WTC11 (cell line): ENCODE measurements at places on chromosomes 1 and 21. TPM values are rescaled to one million over a fixed set of nuclear protein-coding genes. Genes with fewer than 3 reads are reported as not detected.

GRCh38 chr1:17141441-17142197 is 22.4 kb upstream of the PADI2 start:
- DNase-seq = no peak

- DNase-seq = no peak
These were observed 30.1 kb downstream of the SZRD1 start for GRCh38 chr1:16397120-16397519.

DNA sequence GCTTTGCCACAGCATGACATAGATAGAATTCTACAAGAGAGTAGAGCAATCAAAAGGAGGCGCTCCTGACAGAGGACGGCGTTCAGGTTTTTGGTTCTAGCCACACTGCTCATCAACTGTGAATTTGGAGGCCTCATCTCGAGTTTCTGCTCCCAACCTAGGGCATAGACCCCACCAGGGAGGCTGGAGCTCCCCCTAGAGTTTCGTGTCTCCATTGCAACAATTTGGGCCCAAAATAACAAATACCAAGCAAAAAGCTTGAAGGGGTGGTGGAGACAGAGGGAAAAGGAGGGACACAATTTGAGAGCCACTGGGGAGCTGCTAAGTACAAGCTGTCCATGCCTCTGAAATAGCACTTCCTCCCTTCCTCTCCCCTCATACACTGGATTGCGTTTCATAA is 297.0 kb downstream of the GPATCH2 start:
- peak; percentile 73 for DNase-seq

Gene SLC22A15
- 3.5 to 4.5 TPM (median 4.3 TPM) in 3 replicates for total RNA-seq

Gene CCDC24
- 12.1 to 20.1 TPM (median 19.2 TPM) in 3 replicates for total RNA-seq

DNA sequence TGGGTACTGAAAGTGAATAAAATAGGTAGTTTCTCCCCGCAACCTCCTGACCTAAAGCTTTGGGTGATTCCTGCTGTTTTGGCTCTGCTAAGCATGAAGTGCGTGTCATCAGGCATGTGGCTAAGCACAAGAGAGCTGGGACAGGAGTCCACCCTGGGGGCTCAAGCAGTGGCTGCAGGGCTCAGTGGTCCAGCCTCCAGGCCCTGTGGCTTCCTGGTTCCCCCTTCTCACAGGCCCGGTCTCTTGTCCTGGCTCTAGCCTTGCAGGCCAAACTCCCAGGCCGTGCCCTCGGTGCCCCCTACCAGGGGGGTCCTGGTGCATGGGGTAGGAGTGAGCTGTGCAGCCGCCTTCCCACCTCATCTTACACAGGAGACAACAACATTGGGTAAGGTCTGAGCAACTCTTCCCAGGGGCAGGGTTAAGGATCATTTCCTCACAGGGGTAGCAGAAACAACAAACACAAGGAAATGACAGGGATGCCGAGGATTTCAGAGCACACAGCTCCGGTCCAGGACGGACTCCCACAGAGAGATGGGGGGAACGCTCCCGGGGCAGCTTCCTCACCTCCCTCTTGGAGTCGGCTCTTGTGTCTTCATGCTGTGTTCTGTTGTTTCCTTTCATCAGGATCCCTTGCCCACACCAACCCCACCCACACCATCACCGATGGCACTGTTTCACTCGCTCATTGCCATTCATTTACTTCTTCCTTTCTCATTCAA is 19.8 kb upstream of the SLC2A1 start:
- DNase-seq = no peak

Gene FOXD2
- total RNA-seq = 0.05 to 0.07 TPM (median 0.05 TPM) in 3 replicates

DNA sequence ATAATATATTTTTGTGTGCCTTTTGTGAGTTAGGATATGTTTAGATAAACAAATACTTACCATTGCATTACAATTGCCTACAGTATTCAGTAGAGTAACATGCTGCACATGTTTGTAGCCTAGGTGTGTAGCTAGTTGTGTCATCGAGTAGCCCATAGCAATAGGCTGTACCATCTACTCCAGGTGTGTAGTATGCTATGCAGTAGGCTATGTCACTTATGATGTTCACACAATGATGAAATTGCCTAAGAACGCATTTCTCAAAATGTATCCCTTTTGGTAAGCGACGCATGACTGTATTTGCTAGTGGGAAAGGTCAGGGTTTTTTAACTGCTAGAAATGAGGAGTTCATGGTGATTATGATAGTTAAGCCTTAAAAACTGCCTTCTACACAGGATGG is 30.0 kb upstream of the B3GALT5 start:
- no peak for DNase-seq

GRCh38 chr1:83545066-83545862 is 453.7 kb downstream of the TTLL7 start:
- no peak for DNase-seq

Gene SERPINC1
- 0.57 to 1.0 TPM (median 0.69 TPM) in 3 replicates for total RNA-seq

Gene LYPD8
- total RNA-seq = not detected in 3 replicates

Gene TMOD4
- 0.66 to 0.82 TPM (median 0.79 TPM) in 3 replicates for total RNA-seq

GRCh38 chr1:29655945-29656850 is 419.9 kb downstream of the PTPRU start:
- peak; percentile 64 for DNase-seq

DNA sequence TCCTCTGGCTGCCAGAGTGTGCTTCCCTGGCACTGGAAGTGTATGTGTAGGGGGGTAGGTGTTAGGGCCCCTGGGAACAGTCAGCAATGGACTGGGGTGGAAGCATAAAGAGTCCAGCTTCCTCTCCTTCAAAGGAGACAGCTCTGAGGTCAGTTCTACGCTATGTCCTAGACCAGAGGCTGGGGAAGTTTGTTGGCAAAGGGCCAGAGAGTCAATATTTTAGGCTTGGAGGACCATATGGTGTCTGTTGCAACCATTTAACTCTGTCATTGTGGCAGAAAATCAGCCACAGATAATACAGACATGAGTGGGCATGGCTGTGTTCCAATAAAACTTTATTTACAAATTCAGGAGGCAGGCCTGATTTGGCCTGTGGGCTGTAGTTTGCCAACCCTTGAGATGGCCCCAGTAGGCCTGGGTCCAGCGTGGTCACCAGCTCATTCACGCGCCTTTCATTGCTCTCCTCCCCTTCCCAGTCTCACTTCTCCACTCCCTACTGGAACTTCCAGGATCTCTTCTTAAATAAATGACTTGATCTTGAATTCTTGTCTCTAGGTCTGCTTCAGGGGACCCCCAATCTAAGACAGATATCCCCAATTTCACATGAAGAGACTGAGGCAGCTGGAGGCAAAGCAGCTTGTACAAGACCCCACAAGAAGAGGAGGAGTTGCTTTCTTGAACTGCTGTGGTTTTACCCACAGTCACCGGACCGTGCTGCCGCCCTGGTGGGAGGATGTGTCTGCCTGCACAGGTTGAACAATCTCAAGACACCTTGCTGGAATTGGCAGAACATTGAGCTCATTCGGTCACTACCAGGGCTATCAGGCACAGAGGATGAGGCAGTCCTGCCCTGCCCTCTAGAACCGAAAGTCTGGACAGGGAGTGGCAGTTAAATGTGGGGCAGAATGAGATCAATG is 162.4 kb upstream of the POU3F1 start:
- no peak for DNase-seq

Gene ACKR1
- 0.18 to 0.63 TPM (median 0.34 TPM) in 3 replicates for total RNA-seq

DNA sequence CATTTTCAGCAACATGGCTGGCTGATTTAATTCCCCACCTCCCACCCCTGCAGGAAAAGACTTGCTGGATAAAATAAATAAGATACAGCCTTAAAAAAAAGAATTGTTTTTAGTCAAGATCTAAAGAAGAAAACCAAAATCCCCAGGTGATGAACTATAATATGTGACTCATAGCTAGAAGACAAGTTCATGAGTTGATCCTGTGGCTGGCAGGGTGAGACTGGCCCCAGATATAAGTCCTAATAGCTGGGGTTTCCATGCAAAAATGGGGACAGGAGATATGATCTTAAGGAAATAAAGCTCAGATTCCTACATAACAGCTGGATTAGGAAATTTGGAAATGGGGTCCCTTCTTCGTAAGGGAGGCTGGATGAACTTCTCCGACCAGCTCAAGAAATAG is 21.9 kb upstream of the RGSL1 start:
- DNase-seq = no peak

DNA sequence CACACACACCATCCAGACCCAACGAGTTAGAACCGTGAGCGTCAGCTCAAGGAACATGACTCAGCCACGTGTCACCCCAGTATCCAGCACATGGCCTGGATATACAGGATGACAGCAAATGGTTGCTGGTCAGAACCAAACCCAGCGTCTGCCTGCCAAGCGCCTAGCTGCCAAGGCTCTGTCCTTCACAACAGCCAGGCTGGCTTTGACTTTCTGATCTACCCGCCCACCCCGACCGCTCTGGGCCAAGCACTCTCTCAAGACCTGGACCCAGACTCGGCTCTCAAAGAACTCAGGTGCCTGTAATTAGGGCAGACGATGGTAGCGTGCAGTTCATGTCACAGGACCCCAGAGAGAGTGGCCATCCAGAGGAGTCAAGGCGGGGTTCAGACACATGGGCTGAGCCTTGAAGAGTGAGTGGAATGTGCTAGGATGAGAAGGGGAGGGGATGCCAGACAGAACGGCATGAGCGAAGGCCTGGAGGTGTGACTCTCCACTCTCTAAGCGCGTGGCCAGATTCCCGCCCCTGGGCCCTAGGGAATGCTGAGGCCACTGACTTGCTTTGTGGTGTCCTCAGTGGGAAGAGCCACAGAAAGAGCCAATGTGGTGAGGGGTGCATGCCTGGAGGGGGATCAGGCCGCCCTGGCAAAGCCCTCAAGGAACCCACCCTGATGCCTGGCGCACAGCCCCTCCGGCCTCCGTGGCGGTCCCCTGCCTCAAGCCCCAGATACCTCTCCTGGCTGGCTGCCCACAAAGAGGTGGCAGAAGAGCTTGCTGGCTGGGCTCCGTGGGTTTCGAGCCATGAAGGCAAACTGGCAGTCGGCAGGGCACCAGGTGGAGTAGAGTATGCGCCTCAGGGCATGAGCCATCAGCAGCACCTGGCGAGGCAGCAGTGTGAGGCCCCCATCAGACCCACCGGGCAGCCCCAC is 7.0 kb downstream of the SH2D5 start:
- no peak for DNase-seq

GRCh38 chr1:67190942-67191341 is 24.7 kb downstream of the IL23R start:
- no peak for DNase-seq

DNA sequence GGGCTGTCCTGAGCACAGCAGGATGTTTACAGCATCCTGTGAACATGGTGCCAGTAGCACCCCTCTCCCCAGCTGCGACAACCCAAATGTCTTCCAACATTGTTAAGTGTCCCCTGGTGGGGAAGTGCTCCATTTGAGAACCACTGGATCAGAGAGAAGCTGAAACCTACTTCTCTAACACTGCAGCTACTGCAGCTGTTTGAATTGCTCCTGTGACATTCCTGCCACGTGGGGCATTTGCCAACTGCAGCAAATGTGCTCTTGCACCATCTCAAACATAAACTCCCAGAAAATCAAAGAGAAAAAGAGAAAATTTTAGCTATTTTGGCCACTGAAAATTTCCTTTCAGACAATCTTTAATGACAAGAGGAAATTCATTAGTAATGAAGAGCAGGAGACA is 11.0 kb downstream of the SLC2A5 start:
- no peak for DNase-seq

Gene RNU11
- not detected in 3 replicates for total RNA-seq

DNA sequence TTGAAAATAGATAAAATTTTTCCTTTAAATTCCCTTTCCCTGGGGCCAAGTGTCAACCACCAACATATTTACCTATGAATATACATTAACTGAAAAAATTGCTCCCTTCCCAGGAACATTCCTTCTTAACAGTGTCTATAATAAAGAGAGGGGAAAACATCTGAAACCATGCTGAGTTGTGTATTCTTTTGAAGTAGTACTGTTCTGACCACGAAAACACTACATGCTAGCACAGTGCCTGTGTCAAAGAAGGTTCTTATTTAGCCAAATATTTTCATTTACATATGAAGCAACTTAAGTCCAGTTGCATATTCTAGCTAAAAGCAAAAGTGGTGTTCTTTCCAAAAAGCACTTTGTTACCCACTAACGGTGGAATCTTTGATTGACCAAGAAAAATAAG is 311.2 kb downstream of the VAV3 start:
- DNase-seq = no peak

GRCh38 chr1:94120991-94121390 is at the start of gene ABCA4:
TSS of gene ABCA4 (minus strand) at chr1:94121148. CDS start at chr1:94121045, 103 bp downstream.
- no peak for DNase-seq

Gene PPFIA4
- 21.1 to 24.9 TPM (median 22.7 TPM) in 3 replicates for total RNA-seq

GRCh38 chr1:100352267-100353070 is at the start of gene CDC14A:
TSS of gene CDC14A (plus strand) at chr1:100352506. CDS start at chr1:100352955, 449 bp downstream.
- peak; percentile 98 for DNase-seq

Gene LMX1A
- not detected in 3 replicates for total RNA-seq

DNA sequence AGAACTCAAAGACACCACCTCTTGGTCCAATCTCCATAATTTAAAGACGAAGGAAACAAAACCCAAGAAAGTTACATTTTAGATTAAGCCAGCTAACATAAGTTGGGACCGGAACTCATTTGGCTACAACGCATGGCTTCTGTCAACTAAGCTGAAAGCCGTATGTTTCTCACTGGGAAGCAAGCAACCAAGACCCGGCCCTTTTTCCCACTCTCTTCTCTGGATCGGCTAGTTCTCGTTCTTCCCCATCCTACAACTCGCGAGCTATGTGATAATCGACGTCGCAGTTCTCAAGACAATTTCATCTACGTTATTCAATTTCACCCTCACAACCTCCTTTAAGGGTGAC is 601 bp downstream of the CCT8 start:
- DNase-seq = no peak

GRCh38 chr1:178150610-178151009 is 56.7 kb downstream of the RASAL2 start:
- no peak for DNase-seq

GRCh38 chr1:46477153-46477929 is 12.3 kb upstream of the DMBX1 start:
- peak; percentile 85 for DNase-seq

Gene KCNK1
- total RNA-seq = 12.8 to 13.3 TPM (median 13.3 TPM) in 3 replicates

- DNase-seq = no peak
These were observed 44.9 kb downstream of the TRAF5 start for GRCh38 chr1:211371406-211372105.

DNA sequence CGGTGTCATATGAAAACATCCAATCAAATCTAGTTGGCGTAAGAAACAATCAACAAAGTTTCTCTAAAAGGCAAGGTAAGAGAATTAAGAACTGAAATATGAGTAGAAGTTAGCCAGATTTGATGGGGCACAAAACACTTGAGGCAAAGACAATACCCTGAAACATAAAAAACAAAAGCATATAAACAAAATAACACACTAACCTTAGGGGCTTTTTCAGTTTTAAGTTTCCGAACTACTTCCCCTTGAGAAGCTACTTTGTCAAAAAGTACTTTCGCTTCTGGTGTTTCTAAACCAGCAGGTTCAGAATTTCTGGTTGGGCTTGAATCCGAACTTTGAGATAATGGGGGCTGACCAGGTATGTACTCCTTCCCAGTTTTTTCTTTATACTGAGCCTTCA is 57.9 kb downstream of the EPRS1 start:
- no peak for DNase-seq
